ENCODE measurements at places on chromosomes 5 and 9. TPM values are rescaled to one million over a fixed set of nuclear protein-coding genes. Genes with fewer than 3 reads are reported as not detected.

DNA sequence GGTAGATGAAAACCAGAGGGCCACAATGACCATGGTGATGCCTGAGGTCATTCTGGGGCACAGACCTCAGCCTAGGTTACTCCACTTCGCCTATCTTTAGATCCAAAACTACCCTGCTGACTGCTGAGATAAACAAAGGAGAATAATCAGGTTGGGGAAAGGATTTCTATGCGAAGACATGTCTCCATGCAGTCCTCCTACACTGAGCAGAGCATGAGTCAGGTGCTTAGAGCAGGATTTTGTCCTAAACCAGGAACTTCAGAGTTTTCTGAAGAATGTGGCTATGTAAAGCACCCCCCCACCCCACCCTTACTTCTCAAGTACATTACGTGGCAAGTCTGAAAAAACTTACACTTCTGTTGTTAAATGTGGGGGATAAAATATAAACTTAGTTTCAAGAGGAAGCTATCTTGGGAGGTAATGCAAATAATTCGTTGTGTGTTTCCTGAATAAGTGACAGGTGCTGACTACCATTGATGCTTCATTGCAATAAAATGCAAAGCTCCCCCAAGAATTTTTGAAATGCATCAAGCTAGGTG, 19.4 kb downstream of the PDCD1LG2 start:
- no peaks in the 10 kb centered on the region for H3K4me1 ChIP-seq
- H3K27ac ChIP-seq: no peak overlapping the region
- H3K36me3 ChIP-seq: no peaks in the 10 kb centered on the region
- no peak overlapping the region for H3K4me3 ChIP-seq

- H3K27ac ChIP-seq: no peak overlapping the region
- H3K4me3 ChIP-seq: no peak overlapping the region
- no peak for DNase-seq
Observed at GRCh38 chr5:27252911-27253310, 214.5 kb upstream of the CDH9 start.

DNA sequence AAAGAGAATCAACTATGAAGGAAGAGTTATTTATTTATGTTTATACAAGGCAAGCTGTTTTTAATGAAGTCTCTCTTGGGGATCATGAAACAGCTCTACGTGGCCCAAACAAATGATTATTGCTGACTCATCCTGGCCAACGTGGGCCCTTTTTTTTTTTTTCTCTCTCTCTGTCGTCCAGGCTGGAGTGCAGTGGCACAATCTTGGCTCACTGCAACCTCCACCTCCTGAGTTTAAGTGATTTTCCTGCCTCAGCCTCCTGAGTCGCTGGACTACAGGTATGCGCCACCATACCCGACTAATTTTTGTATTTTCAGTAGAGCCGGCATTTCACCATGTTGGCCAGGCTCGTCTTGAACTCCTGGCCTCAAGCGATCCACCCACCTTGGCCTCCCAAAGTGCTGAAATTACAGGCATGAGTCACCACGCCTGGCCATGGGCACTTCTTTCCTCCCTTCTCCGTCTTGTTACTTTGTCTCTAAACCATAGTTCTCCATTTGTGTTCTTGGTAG, 98.3 kb downstream of the BASP1 start:
- no peak overlapping the region for H3K27ac ChIP-seq
- no peaks in the 10 kb centered on the region for H3K27me3 ChIP-seq
- DNase-seq: no peak
- no peaks in the 10 kb centered on the region for H3K4me1 ChIP-seq

DNA sequence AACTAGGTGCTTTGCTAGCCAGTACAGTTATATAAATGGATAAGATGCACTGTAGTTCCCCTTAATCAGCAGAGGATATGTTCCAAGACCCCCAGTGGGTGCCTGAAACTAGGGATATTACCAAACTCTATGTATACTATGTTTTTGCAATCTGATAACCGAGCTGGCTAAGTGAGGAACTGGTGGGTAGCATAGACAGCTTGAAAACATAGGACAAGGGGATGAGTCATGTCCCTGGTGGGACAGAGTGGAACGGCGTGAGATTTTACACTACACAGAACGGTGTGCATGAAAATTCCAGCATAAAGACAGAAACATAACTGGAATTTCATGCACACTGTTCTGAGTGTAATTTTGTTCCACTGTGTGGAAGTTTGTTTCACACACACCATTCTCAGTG, 86.9 kb downstream of the BASP1 start:
- H3K4me3 ChIP-seq: no peak overlapping the region
- no peaks in the 10 kb centered on the region for H3K27me3 ChIP-seq

DNA sequence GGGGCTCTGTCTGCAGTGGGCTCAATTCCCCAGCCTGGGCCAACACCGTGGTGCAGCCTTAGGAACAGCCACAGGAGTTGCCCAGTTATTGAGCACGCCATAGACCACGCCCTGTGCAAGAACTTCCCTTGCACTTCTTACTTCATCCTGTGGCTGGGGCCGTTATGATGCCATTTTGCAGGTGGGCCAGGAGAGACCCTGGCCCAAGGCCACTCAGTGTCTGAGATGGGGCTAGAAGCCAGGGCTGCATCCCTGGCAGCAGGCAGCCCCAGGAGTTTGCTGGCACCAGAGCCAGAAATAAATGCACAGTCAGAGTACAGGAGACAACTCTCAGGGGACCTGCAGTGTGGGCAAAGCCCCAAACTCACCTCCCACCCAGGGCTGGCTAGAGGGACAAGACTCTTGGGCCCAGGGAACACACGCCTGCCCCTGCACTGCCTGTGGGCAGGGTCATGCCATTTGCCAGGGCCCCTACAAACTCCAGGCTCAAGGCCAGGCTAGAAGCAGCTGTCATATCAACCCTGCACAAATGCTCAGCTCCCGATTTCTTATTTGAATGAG, 6.7 kb downstream of the CORO2A start:
- H3K27ac ChIP-seq: no peak overlapping the region
- no peak overlapping the region for H3K4me3 ChIP-seq
- peaks cover 4% of the 10 kb centered on the region for H3K4me1 ChIP-seq
- H3K27me3 ChIP-seq: no peaks in the 10 kb centered on the region
- no peaks in the 10 kb centered on the region for H3K36me3 ChIP-seq

The NAA35 gene
- 35.2 TPM for total RNA-seq

The ARSI gene
- total RNA-seq: 4.5 TPM

GRCh38 chr5:172441262-172441751, 13.0 kb downstream of the SH3PXD2B start:
- H3K27ac ChIP-seq: no peak overlapping the region
- no peak for DNase-seq
- H3K4me3 ChIP-seq: no peak overlapping the region
- H3K27me3 ChIP-seq: no peaks in the 10 kb centered on the region
- H3K4me1 ChIP-seq: peaks cover 2% of the 10 kb centered on the region

DNA sequence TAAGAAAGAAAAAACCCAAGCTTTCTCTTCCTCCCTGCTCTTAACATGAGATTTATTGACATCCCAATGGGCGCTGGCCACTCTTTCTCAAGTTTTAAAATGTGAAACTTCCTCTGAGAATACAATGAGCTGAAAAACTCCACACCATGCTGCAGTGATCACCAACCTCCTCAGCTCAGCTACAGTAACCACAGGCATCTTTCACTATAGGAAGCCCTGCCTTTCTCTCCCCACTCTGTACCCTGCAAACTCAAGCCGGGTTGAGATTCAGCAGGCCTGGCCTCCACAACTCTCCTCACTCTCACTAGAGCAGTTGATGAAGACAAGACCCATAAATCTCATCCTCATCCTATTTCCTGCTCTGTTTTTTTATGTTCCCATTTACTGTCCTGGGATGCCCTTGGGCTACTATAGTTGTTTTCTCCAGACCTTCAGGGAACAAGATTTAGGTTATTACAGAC, 48.3 kb downstream of the SH3TC2 start:
- H3K36me3 ChIP-seq: no peaks in the 10 kb centered on the region
- no peaks in the 10 kb centered on the region for H3K27me3 ChIP-seq
- no peak overlapping the region for H3K27ac ChIP-seq
- no peak for DNase-seq
- no peaks in the 10 kb centered on the region for H3K4me1 ChIP-seq

GRCh38 chr5:151678713-151679112, 8.0 kb downstream of the SPARC start:
- DNase-seq: no peak
- H3K4me3 ChIP-seq: no peak overlapping the region
- peaks cover 13% of the 10 kb centered on the region for H3K36me3 ChIP-seq
- H3K27me3 ChIP-seq: no peaks in the 10 kb centered on the region

DNA sequence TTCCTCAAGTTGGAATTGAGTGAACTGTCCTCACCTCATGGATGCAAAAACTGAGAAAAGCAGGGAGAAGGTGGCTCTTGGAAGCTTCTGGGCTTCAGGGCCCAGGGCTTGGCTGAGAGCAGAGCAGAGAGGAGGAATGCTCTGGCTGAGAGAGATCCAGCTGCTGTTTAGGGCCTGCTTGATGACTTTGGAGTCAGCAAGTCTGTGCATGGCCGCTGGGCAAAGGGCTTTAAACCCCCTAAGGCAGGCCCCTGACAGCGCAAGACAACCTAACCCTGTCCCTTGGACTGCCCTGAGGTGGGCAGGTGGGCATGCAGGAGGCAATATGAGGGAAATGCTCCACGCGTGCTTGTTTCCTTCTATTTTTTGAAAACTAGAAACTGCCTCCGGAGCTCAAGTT, 8.6 kb downstream of the STC2 start:
- no peak for DNase-seq
- H3K4me3 ChIP-seq: no peak overlapping the region
- H3K27ac ChIP-seq: no peak overlapping the region

The DMRT3 gene
- total RNA-seq: not detected

The ABLIM3 gene
- total RNA-seq: 0.56 TPM

The APBA1 gene
- 1.1 TPM for total RNA-seq

The GCNT4 gene
- total RNA-seq: 14.4 TPM

DNA sequence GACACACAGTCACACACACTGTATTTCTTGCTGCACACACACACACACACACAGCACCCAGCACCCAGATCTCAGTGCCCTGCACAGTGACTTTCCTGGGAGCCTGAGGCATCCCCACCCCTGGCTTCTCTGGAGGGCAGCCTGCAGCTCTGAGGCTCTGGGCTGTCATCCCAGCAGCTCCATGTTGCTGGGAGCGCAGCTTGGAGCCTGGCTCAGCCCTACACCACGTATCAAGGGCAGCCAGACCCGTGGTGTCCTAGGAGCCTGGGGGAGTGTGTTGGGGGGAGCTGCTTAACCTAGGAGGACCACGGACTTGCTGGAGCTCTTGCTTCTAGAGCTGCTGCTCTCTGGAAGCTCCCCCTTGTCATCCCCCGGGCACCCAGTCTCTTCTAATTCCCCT, 5.2 kb downstream of the IER5L start:
- H3K4me1 ChIP-seq: peaks cover 26% of the 10 kb centered on the region
- H3K4me3 ChIP-seq: no peak overlapping the region
- DNase-seq: no peak

The UBE2D2 gene
- 203 TPM for total RNA-seq

The YTHDC2 gene
- 20.1 TPM for total RNA-seq

DNA sequence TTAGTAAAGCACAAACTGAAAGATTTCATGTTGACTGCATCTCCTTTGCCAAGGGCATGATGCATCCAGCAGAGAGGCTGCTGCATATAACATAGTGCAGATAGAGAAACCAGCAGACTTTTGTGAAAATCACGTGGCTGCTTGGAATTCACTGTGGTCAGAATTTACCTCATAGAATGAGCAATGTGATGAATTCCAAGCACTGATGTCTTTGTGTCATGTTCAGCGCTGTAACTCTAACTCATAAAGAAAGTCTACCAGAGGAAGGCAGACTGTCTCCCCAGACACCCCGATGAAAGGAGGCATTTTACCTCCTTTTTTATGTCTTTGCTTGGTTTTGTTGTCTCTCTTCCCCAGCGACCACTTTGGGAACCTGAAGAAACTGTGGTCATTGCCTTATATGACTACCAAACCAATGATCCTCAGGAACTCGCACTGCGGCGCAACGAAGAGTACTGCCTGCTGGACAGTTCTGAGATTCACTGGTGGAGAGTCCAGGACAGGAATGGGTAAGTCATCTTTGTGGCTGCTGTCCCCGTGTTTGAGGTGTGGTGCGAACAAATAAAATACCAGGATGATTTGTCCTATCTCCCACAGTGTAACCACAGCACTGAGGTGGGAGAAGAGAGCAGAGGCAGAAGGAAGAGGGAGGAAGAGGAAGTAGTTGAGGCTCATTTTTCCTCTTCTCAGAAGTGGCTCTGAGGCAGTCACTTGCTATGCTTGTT, 42.0 kb downstream of the ITK start:
- no peaks in the 10 kb centered on the region for H3K27me3 ChIP-seq
- no peak overlapping the region for H3K4me3 ChIP-seq
- H3K4me1 ChIP-seq: no peaks in the 10 kb centered on the region

- no peaks in the 10 kb centered on the region for H3K27me3 ChIP-seq
- no peak for DNase-seq
- peak overlapping the region; percentile 68 for H3K27ac ChIP-seq
- peaks cover 33% of the 10 kb centered on the region for H3K36me3 ChIP-seq
- H3K4me1 ChIP-seq: peaks cover 11% of the 10 kb centered on the region
- no peak overlapping the region for H3K4me3 ChIP-seq
Observed at GRCh38 chr5:177469750-177470525, 3.5 kb downstream of the DBN1 start.

DNA sequence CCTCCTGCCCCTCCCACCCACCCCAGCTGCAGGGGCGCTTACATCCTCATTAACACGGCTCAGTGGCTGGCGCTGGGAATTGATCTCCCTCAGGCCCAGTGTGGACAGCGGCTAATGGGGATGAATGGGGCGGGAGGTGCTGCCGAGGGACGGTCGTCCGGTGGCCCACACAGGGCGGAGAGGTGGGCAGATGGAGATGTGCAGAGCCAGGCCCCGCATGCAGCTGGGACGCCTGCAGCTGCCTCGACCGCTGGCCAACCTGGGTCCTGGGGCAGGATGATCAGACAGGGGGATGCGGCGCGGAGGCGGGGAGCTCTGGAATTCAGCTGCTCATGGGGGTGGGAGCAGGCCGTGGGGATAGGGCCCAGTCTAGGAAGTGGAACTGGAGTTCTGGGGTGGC, 17.6 kb downstream of the TSPAN17 start:
- DNase-seq: no peak
- H3K27ac ChIP-seq: no peak overlapping the region
- no peak overlapping the region for H3K4me3 ChIP-seq
- H3K4me1 ChIP-seq: peaks cover 12% of the 10 kb centered on the region
- H3K27me3 ChIP-seq: no peaks in the 10 kb centered on the region

The REEP2 gene
- 40.2 TPM for total RNA-seq

The PPIC gene
- total RNA-seq: 9.0 TPM

DNA sequence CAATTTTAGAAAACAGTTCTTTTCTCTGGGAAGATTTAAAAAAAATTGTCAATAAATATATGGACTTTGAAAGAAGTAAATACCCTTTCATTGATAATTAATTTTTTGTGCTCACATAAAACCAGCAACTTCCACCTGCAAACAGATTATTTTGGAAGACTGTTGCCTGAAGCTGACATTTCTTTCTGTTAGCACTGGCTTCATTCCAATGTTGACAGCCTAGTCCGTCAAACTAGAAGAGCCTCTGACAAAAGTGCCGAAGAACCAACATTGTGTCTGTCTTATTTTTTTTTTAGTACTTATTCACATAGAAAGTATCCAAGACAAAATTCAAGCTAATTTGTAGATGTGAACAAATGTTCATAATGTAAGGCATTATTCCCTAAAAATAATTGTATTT, 108.6 kb upstream of the TMEM161B start:
- H3K36me3 ChIP-seq: no peaks in the 10 kb centered on the region
- DNase-seq: no peak
- no peaks in the 10 kb centered on the region for H3K27me3 ChIP-seq
- H3K27ac ChIP-seq: no peak overlapping the region
- no peak overlapping the region for H3K4me3 ChIP-seq
- no peaks in the 10 kb centered on the region for H3K4me1 ChIP-seq

- H3K27ac ChIP-seq: no peak overlapping the region
- DNase-seq: no peak
- no peaks in the 10 kb centered on the region for H3K4me1 ChIP-seq
- H3K27me3 ChIP-seq: no peaks in the 10 kb centered on the region
- H3K36me3 ChIP-seq: no peaks in the 10 kb centered on the region
Observed at GRCh38 chr5:143594902-143595818, 191.7 kb upstream of the NR3C1 start.

The SPARC gene
- total RNA-seq: 438 TPM
